Kasumi-1 (cell line): ENCODE measurements at places on chromosomes 3 and 15.
A peak's percentile ranks its signal among the peaks of the same experiment; 100 is the strongest.

DNA sequence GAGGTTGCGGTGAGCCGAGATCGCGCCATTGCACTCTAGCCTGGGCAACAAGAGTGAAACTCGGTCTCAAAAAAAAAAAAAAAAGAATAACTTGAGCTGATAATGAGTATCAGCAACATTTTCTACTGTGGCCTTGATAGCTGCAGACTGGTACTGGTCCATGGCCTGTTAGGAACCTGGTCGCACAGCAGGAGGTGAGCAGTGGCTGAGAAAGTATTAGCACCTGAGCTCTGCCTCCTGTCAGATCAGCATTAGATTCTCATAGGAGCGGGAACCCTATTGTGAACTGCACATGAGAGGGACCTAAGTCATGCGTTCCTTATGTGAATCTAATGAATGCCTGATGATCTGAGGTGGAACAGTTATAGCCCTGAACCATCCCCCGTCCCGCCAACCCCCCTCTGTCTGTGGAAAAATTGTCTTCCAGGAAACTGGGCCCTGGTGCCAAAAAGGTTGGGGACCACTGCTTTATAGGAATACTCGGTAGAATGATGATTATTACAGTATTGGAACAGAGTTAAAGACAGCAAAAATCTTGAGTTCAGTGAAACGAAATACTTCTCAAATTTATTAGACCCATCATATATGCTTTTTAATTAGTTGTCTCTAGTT is 126.0 kb downstream of the ZNF609 start:
- no peak for DNase-seq

- no peak for DNase-seq
These were observed 27.5 kb downstream of the ANXA2 start for GRCh38 chr15:60370105-60370868.

- DNase-seq, result no peak
These were observed 141.4 kb downstream of the PEX5L start for GRCh38 chr3:179895330-179895729.

GRCh38 chr3:130894130-130894985 is 474 bp downstream of the ATP2C1 start:
- DNase-seq, result peak; percentile 40

- DNase-seq, result no peak
These were observed 173.3 kb upstream of the SNTN start for GRCh38 chr3:63478990-63479660.

DNA sequence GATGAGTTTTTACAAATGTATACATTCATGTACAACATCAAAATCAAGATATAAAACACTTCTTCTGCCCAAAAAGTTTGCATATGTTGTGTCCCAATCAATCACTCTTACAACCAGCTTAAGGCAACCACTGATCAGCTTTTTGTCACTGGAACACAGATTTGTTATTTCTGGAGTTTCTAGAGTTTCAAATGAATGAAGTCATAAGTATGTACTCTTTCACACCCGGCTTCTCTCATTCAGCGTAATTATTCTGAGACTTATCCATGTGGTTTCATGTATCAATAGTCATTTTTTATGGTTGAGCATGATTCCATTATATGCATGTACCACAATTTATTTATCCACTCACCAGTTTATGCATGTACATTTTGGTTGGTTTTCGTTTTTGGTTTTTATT is 53.0 kb upstream of the CORO2B start:
- DNase-seq, result no peak

GRCh38 chr3:115272036-115272824 is 125.1 kb upstream of the ZBTB20 start:
- DNase-seq, result no peak

DNA sequence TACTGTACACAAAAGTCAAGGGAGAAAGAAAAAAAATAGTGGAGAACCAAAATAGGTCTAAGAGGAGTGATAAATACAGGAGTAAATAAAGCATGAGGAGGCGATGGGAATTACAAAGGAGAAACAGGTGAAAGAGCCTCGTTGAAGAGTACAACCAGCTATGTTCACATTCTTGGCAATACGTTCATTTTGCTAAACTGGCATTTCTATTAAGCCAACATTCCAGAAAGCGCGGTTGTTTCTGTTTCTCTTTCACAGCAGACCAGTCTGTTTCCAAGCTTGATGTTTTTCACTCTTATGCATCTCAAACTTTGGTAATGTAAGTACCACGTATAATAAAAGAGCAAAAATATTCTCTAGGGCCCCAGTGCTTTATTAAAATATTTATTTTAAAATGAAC is 74.5 kb downstream of the NSUN3 start:
- no peak for DNase-seq

DNA sequence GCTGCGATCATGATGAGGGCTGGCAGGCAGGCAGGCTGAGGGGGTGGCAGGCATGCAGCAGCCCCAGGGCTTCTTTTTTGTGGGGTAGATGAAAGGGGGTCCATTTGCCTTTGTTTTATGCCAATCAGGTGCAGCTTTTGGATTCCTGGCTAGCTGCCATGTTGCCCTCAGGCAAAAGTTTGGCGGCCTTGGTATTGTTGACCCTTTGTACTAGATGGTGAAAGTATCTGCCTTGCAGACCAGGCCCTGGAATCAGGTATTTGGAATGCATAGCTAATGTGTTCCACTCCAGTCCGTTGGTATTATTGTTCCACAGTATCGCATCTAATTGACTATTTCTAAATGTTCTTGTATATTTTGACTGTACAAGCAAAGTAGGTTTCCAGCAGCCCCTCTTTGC is 35.0 kb downstream of the EEFSEC start:
- DNase-seq, result no peak

GRCh38 chr15:100735129-100736053 is 133.0 kb downstream of the ASB7 start:
- DNase-seq, result no peak

GRCh38 chr3:55526332-55527030 is 39.4 kb upstream of the WNT5A start:
- no peak for DNase-seq

- DNase-seq, result no peak
These were observed 17.3 kb downstream of the RYR3 start for GRCh38 chr15:33328106-33328505.

- DNase-seq, result no peak
These were observed 161.7 kb upstream of the ZNF385D start for GRCh38 chr3:21912711-21913110.

DNA sequence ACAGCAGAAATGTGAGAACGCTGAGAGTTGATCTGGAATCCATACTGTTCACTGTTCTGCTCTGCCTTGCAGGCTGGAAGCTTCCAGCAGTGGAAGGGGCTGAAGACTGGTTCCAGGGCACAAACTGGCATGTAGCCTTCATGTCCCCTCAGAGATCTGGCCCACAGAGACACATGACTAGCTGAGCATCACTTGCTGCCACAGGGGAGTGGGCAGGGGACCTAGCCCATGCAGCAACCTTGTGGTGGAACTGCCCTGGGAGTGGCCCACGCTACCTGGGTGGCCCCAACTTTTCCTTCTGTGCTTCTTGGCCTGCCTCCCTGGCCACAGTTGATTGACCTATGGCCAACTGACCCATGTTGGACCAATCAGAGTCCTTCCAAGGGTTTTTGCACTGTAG is 98.1 kb downstream of the TPRA1 start:
- DNase-seq, result no peak

GRCh38 chr3:126266291-126266840 is 86.0 kb upstream of the ALDH1L1 start:
- DNase-seq, result no peak

- DNase-seq, result peak; percentile 82
These were observed 74.1 kb upstream of the POMGNT2 start for GRCh38 chr3:43180027-43180426.

- no peak for DNase-seq
These were observed 15.6 kb downstream of the ARRDC4 start for GRCh38 chr15:97976129-97976528.

- no peak for DNase-seq
These were observed 9.6 kb downstream of the VGLL4 start for GRCh38 chr3:11634081-11634635.

- DNase-seq, result no peak
These were observed 91.5 kb upstream of the FAM174B start for GRCh38 chr15:92747047-92747446.

DNA sequence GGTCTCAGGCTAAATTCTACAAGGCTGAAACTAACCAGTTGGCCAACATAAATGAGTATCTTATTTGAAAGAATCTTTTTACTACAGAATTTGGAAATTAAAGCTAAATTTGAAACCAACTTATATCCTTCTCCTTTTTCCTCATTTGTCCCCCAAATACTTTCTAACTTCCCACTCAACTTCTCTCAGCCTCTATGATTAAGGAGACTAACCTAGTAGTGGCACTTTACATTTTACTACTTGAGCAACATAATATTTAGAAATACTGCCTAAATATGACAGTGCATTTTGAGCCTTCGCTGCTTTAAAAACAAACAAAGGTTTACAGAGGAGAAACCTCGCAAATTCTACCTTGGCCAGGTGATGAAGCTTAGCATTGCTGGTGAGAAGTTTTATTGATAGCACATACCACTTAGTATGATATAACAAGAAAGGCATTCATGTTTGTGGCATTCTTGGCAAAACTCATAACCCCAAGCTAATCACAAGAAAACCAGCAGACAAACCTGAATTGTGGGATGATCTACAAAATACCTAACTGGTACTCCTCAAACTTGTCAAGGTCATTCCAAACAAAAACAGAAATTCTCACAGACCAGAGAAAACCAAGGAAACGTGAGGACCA is 432.1 kb upstream of the CFAP20DC start:
- DNase-seq, result no peak

DNA sequence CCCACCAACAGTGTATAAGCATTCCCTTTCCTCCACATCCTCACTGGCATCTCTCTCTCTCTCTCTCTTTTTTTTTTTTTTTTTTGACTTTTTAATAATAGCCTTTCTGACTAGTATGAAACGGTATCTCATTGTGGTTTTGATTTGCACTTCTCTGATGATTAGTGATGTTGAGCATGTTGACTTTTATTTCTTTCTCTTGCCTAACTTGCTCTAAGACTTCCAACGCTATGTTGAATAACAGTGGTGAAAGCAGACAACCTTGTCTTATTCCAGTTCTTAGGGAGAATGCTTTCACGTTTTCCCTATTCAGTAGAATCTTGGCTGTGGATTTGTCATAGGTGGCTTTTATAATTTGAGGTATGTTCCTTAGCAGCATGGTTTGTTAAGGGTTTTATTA is 249.4 kb upstream of the MDFIC2 start:
- no peak for DNase-seq

DNA sequence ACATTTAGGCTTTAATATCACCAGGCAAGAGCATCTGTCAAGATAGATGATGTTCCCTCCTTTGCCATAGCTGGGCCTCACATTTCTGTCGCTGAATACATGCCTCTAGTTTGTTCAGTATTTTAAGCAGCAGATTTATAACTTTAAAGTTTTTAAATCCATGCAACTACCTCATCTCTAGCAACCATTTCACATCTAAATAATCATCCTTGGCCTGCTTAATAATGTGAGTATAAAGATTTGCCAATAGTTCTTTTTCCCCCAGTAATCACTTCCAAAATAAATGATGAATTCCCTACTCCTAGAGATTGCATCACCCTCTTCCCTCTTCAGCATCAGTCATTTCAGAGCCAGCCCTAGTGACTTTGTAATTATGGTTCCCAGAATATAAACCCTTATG is 36.2 kb upstream of the FILIP1L start:
- no peak for DNase-seq

DNA sequence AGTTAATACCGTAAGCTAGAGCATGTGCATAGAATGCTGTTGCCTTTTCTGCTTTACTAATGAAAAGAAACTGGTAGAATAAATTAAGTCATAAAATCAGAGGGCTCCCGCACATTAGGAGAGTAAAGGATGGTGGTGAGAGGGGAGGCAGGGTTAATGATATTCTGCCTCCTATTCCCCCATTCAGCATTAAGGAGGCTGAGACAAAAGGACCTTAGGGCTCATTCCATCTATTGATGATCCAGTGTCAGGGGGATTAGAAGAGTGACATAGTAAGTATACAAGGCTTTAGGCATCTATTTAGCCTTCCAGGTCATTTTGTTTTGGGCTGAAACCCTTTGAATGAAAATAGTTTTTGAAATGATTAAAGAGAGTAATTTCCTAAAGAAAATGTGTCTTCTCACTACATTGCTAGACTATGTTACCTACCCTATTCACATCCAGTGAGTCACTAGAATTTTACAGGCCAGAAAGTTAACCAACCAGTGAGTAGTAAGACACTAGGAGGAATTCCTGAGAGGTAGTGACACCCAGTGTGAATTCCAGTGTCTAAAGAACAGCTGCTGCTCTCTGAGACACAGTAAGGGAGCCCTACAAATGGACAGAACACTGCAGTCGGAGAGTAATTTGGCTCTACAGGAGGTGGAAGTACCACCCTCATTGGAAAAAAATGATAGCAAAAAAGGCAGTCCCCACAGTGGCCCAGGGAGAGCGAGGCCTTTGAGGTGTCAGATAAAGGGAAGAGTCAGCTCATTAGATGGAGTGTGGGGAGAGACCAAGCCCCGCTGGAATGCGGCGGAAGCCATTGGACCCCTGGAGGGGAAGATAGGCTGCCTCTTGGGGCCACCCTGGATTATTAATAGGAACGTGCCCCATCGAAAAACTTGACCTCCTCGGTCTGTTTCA is 67.6 kb downstream of the TUSC7 start:
- DNase-seq, result no peak

DNA sequence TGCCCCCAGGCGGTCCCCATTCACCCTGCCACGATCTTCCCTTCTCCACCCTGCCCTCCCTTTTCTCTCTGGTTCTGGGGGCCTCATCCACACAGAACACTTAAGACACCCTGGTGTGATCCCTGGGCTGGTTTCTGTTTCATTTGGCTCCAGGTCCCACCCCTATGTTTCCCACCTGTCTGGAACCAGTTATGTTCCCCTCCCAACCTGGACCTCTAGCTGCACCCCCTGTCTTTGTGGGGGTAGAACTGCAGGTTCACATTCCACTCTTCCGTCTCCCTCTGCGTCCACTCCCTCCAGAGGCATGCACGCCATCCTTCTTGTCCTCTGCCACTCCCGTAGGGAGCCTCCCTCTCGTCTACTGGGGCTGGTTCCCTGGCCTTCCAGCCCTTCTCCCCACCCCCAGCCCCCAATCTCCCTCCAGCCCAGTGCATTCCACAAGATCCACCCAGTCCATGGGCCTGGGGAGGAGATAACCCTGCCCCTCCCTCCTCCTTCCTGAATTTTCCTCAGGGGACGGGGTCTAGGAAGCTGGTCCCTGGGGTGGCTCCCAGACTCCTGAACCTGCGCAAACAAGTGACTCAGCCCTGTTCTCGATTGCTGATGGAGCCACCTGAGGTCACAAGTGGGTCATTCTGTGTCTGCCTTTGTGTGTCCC is 73.8 kb downstream of the ABTB1 start:
- no peak for DNase-seq

GRCh38 chr15:70470556-70471191 is 292.7 kb downstream of the UACA start:
- no peak for DNase-seq

GRCh38 chr15:81321667-81322066 is 2.3 kb downstream of the STARD5 start:
- no peak for DNase-seq

- no peak for DNase-seq
These were observed 27.6 kb downstream of the SLC9A9 start for GRCh38 chr3:143820466-143821221.

- no peak for DNase-seq
These were observed 119.7 kb upstream of the IGSF10 start for GRCh38 chr3:151580591-151580990.
